WTC11 (cell line): ENCODE measurements at places on chromosomes 7 and 10.

DNA sequence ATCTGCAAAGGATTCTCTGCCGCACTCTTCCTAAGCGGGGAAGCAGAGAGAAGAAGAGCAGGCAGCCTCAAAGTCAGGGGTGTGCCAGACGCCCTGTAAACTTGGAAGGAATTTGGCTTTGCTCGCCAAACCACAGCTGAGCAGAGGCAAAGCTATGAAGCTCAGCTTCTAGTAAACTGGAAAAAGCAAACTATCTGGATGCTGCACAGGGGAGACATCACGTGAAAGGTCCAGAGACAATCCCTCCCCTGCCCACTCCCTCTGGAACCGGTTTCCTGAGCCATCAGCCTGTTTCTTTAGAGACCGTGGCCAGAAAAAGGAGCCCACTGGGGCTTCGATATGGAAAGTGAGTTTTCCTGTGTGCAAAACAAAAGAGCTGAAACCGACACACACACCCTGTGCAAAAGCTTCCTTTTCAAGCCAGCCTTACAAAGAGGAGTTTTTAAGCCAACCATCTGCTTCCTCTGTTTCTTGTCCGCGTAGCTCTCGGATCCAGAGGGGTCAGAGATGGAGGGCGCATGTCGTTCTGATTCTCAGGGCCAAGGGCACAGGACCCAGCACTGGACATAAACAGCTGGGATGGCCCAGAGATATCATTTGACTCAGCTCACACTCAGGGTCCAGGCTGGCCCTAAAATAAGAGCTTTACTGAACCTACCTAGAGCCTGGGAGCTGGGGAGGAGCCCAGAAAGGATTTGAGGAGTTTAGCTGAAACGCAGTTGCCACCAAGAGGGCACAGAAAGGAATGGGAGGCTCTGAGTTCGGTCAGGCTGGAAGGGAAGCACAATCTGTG is 58.2 kb upstream of the DNAAF5 start:
- DNase-seq, result no peak

GRCh38 chr10:125137601-125138438 is 22.5 kb downstream of the CTBP2 start:
- DNase-seq, result no peak

GRCh38 chr10:80144067-80144695 is 11.7 kb downstream of the PLAC9 start:
- DNase-seq, result peak; percentile 24

GRCh38 chr7:106114716-106115383 is 2.7 kb upstream of the SYPL1 start:
- DNase-seq, result no peak

GRCh38 chr7:118202061-118202460 is 18.1 kb downstream of the LSM8 start:
- DNase-seq, result no peak

GRCh38 chr7:111933609-111934008 is 272.6 kb downstream of the DOCK4 start:
- no peak for DNase-seq

- no peak for DNase-seq
Observed at GRCh38 chr10:102220612-102221011, 5.5 kb upstream of the ELOVL3 start.

GRCh38 chr7:22833113-22833855 is 10.6 kb upstream of the TOMM7 start:
- DNase-seq, result no peak

GRCh38 chr7:51069411-51070083 is 247.1 kb downstream of the COBL start:
- no peak for DNase-seq

GRCh38 chr7:18829858-18830285 is 287.6 kb downstream of the TWIST1 start:
- DNase-seq, result no peak

DNA sequence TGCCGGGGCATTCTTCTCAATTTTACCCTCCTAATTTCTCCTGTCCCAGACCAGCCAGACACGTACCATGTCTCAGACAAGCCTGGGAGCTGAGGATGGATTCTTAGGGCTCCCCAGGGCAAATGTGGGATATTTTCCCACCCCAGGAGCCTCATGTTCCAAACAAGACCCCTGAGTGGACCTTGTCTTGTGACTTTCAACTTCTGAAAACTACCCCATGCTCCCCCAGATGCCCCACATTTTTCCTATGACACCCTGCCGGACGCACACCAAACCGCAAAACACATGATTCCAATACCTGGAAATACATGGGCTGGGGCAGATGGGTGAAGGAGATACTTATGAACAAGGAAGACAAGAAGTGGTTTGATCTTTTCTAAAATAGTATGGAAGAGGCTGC is 874 bp downstream of the GIMAP5 start:
- no peak for DNase-seq

DNA sequence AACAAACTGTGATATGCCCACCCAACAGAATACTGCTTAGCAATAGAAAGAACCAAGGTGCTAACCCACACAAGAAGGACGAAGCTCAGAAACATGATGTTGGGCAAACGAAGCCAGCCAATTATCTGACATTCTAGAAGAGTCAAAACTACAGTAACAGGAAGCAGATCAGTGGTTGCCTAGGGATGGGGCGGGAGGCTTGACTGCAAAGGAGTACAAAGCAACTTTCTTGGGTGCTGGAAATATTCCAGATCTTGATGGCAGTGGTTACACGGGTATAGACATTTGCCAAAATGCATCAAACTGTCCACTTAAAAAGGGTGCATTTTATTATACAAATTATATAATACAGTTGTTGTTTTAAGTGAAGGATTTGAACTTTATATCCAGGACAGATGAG is 41.1 kb upstream of the RET start:
- DNase-seq, result no peak

- no peak for DNase-seq
Observed at GRCh38 chr7:50940621-50941020, 157.9 kb upstream of the GRB10 start.

GRCh38 chr7:147586526-147586925 is 1004.0 kb upstream of the C7orf33 start:
- no peak for DNase-seq

- no peak for DNase-seq
Observed at GRCh38 chr7:20507157-20507556, 108.3 kb upstream of the ABCB5 start.

DNA sequence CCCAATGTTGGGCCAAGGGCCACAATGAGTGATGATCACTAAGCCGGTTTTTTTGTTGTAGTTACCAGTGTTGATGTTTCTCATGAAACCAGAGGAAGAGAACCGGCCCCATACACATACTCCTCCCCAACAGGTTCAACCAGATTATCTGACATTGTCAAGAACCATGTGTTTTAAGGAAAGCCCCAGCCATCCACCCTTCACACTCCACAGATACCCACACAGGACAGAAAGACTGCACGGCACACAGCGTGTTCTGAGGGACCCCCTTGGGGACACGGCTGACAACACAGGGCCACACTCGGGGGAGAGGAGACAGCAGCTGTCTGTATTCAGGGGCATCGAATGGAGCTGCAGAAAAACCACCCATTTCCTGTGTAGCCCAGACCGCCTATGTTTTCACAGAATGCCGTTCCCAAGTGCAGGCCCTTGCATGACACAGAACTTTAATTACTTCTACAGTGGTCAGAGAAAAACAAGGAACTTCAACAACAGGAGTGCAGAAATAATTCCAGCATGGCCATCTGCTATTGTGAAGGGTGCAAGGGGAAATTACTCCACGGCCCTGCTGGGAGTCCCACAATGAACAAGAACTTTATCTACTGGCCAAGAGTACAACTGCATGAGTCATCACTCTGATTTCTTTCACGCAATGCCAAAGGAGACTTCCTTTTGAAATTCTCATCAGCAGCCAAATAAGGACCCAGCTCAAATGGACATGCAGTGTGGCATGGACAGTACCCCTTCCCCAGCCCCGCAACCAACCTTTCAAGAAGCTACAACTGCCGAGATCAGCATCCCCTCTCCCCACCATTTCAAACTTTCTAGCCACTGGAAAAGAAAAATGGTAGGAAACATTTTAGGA is 2.3 kb downstream of the KLF6 start:
- DNase-seq, result no peak
